ENCODE measurements at places on chromosomes 16 and 17. TPM values are rescaled to one million over a fixed set of nuclear protein-coding genes. Genes with fewer than 3 reads are reported as not detected.

DNA sequence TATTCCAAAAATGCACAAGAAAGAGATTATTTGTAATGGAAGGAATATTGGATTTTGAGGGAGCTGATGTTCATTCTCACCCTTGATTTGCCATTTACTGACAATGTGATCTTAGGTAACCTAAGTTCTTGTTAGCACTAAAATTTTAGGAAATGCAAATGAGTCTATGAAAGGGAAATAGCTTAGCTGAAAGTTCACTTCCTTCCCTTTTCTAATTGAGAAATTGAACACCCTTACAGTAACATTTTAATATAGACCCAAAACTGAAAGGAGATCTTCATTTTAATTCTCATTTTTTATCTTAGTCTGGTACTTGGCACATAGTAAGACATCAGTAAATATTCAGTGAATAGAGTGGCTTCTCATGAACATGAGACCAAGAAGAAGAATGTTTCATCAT lies 10.9 kb upstream of the WSB1 start:
- peaks cover 5% of the 10 kb centered on the region for H3K4me1 ChIP-seq
- DNase-seq: no peak
- no peak overlapping the region for H3K27ac ChIP-seq
- H3K36me3 ChIP-seq: no peaks in the 10 kb centered on the region
- H3K4me3 ChIP-seq: no peak overlapping the region
- no peaks in the 10 kb centered on the region for H3K27me3 ChIP-seq

DNA sequence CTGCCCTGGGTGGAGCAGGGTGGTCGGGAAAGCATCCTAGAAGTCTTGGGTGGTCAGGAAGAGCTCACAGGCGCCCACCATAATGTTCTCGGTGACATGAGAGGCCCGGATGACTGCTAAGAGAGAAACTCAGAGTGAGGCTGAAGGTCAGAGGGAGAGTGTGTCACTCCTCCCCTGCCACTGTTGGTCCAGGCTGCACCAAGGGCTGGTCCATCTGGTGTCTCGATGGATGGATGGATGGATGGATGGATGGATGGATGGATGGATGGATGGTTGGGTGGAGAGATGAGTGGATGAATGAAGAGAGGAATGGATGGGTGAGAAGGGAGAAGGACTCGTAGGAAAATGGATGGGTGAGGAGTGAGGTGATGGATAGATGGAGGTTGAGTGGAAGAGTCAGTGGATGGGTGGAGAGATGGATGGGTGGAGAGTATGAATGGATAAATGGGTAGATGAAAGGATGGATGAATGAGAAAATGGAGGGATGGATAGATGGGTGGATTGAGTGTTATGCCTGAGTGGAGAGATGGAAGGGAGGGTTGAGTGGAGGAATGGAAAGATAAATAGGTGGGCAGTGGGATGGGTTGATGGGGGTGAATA lies 43.0 kb downstream of the BEAN1 start:
- no peaks in the 10 kb centered on the region for H3K4me1 ChIP-seq
- H3K4me3 ChIP-seq: no peak overlapping the region
- DNase-seq: no peak
- H3K27me3 ChIP-seq: peaks cover 51% of the 10 kb centered on the region

DNA sequence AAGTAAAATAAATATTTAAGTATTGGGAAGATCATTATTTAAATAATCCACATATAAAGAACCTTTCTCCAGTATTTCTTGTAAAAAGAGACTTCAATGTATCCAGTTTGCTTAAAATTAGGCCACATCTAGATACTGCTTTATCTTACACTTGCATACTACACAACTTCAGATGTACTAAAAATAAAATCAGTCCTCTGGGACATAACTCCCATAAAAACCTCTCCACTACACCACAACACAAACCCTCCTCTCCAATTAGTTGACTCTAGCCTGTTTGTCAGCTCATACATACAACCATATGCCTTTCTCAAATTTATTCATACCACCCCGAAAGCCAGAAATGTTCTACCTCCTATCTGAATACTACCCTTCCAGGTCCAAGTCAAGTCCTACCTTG lies 21.6 kb downstream of the SPOP start:
- no peaks in the 10 kb centered on the region for H3K27me3 ChIP-seq
- DNase-seq: no peak
- H3K36me3 ChIP-seq: peaks cover 7% of the 10 kb centered on the region
- no peak overlapping the region for H3K4me3 ChIP-seq
- peaks cover 2% of the 10 kb centered on the region for H3K4me1 ChIP-seq

CMC2 gene
- total RNA-seq: 189 TPM

HOXB9 gene
- 146 TPM for total RNA-seq
